ENCODE measurements at places on chromosomes 3 and 15.

- DNase-seq: no peak
These were observed 136.4 kb downstream of the MAGI1 start for GRCh38 chr3:65902304-65902793.

- DNase-seq: no peak
These were observed 32.6 kb upstream of the SPATA16 start for GRCh38 chr3:173173652-173174051.

DNA sequence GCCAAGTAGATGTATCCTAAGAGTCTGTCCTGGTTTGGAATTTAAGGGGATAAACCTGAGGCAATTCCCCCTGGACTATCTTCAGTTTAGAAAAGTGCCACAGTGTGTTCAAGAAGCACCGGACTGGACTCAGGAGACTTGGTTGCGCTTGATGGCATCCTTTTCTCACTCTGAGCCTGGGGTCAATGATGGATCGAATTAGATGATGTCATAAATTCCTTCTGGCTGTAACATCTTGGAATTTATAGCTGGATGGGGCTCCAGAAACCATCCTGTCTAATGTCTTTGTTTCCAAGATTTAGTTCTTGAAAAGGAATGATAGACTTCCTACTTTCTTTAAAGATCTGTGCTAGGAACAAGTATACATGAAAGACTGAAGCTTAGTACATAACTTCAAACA is 280.6 kb downstream of the LPP start:
- DNase-seq: no peak

- DNase-seq: no peak
These were observed 49.1 kb downstream of the TRANK1 start for GRCh38 chr3:36895496-36896409.

DNA sequence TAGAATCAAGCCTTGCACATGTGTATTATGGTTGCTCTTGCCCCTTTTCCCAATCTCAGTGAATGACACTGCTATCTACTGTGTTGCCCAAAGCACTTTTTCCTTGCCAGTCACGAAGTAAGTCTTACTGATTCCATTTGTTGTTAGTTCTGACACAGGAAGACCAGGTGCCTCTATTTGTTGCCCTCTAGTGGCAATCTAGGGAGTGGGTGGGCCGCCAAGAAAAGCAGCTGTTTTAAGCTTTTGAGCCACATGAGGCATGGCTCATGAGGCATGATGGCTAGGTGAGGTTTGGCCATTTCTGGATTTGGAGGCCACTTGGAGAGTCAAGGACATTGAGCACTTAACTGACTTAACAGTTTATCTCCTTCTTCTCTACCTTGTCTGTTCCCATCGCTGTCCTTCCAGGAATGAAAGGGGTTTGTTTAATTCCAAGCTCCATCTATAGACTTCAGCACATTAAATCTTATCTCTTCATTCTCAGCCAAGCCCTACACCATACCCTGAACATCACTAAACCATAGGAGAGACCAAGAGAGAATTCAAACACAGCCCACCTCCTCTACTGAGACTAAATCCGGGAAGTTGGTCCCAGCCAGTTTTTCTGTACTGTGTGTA is 103.1 kb downstream of the HCN4 start:
- DNase-seq: peak; percentile 19

Measured in activated T-cell treated with anti-CD3 and anti-CD28 coated beads for 24 hours (primary cell).